ENCODE measurements at places on chromosomes 2 and 18.

DNA sequence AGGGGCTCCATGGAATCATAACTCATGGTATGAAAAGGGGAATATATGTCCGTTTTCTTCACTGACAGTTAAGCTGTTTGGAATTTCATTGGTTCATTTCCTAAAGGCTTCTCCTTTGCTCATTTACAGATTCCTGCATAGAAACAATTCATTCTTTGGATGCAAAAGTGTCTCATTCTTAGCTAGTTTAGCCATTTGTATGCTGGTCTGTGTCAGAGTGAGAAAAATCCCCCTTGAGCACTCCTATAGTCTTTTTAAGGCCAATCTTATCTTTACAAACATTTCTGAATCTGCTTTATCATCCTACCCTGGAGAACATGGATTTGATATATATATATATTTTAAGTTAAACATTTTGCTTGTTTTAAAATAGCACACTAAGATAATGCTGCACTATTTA, 1260.9 kb upstream of the NRXN1 start:
- no peak for DNase-seq

DNA sequence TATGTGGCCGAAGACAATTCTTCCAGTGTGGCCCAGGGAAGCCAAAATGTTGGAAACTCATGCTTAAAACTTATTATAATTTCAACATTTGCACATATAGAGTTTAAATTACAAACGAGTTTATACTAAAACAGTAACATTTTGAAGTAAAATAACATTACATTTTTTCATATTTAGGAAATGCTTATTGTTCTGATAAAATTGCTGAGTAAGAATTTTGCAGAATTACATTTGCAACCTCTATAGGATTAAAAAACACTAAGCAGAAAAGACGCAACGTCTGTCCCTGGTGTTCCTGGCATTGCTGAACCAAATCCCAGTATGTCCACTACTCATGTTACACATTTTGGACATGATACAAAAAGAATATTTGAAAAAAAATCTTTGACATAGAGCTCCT, 1241.2 kb downstream of the SUCLG1 start:
- DNase-seq: no peak

- DNase-seq: no peak
These were observed 15.3 kb upstream of the MAP4K3 start for GRCh38 chr2:39452396-39452795.

GRCh38 chr2:241741016-241741415, 6.6 kb downstream of the D2HGDH start:
- no peak for DNase-seq

- no peak for DNase-seq
These were observed 91.9 kb upstream of the OTOS start for GRCh38 chr2:240232264-240232915.

DNA sequence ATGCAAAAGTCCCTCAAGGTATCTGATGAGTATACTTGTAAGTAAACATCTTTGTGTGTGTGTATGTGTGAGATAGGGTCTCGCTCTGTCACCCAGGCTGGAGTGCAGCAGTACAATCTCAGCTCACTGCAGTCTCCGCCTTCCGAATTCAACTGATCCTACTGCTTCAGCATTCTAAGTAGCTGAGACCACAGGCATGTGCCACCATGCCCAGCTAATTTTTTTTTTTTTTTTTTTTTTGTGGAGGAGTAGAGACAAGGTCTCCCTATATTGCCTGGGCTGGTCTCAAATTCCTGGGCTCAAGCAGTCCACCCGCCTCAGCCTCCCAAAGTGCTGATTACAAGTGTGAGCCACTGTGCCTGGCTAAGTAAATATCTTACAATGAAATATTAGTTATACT, 23.2 kb downstream of the ADAM17 start:
- DNase-seq: no peak

- DNase-seq: no peak
These were observed 11.2 kb upstream of the ANKRD53 start for GRCh38 chr2:70967189-70967588.

DNA sequence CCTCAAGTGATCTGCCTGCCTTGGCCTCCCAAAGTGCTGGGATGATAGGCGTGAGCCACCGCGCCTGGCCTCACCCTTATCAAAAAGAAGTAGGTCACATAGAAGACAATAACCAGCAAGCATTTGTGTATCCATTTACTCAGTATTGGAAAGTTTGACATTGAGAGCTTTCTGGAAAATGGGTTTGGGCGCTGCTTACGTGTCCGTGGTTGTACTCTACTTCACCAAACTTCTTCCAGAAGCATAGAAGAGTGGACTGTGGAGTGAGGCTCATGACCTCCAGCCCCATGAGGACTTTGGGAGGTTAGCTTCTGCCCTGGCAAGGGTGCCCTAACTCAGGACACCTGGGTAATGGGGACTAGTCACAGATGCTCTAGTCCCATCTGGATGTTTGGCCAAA, 3.7 kb upstream of the ODC1 start:
- DNase-seq: no peak

DNA sequence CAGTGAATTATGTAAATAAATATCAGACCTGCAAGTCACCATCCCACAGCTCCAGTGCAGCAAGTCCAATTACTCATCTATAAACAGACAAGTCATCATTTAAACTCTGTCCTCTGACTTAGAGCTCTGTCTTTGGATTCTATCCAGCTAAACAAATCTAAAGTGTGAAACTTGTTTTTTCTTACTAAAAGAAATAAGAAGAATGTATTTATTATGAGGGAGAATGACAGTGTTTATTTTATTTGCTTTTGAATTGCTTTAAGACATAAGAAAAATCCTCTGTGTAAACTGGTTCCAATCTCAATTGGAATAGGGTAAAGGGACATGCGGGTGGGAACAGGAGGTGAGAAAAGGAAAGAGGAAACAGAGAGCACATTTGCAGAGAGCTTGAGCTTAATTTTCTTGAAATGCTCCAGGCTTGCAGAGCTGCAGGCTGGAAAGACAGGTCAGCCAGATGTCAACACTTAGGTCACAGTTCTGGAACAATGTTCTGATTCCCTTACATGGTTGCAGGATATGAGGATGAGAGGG, 355.8 kb downstream of the MEIS1 start:
- DNase-seq: no peak

DNA sequence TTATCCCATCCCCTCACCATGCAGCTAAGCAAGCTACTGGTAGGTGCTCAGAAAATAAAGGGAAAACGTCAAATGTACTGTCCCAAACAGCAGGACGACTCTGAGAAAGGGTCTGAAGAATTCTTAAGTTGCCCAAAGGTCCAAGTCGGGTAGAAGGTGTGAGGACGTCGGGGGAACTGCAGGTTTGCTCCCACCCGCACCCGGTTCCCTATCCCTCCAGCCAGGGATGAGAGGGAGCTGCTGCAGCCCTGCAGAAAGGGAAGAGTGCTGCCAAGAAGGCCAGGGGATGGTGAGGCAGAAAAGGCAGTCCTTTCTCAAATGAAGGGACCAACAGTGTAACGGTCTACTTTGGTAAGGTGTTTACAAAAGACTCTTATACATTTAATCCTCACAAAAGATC, 6.9 kb upstream of the UCN start:
- DNase-seq: no peak

- no peak for DNase-seq
These were observed 611.1 kb upstream of the FANCL start for GRCh38 chr2:58852243-58852642.

- no peak for DNase-seq
These were observed 621.9 kb upstream of the SOX11 start for GRCh38 chr2:5070257-5070656.

All from stimulated activated CD8-positive, alpha-beta memory T cell treated with anti-CD3 and anti-CD28 coated beads, Interleukin-15, amount 100 ng/mL, for 24 hours (primary cell).